ENCODE measurements at places on chromosomes 5 and 9. TPM values are rescaled to one million over a fixed set of nuclear protein-coding genes. Genes with fewer than 3 reads are reported as not detected.
A peak's percentile ranks its signal among the peaks of the same experiment; 100 is the strongest.

ANKRD34B gene
- not detected for total RNA-seq

KCNIP1 gene
- not detected for total RNA-seq

CDC26 gene
- 33.9 TPM for total RNA-seq

ALDOB gene
- total RNA-seq, result not detected

FAXDC2 gene
- total RNA-seq, result 11.3 TPM

CCNJL gene
- not detected for total RNA-seq

IRX2 gene
- total RNA-seq, result 0.33 TPM

PRR7 gene
- 2.1 TPM for total RNA-seq

GRCh38 chr9:129398961-129399633, 221.0 kb upstream of the IER5L start:
- no peak overlapping the region for H3K27ac ChIP-seq
- no peaks in the 10 kb centered on the region for H3K36me3 ChIP-seq
- H3K27me3 ChIP-seq, result peaks cover 10% of the 10 kb centered on the region
- H3K4me3 ChIP-seq, result no peak overlapping the region

DNA sequence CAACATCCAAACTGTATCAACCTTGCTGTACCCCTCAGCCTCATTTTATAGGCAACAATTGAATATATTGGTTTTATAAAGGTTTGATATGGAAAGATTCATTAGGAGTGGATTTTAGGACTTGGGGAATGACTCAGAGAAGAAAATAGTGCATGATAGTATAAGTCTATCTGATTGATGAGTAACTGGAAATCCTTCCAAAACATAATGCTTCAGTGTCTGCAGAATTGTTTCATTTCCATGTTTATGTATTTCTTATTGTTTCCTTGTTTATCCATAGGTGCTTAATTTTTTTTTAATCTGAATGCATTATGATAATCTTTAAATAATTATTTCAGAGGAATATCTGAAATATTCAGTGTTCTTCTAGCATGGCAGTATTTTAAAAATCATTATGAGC, 12.6 kb downstream of the JAK2 start:
- no peaks in the 10 kb centered on the region for H3K27me3 ChIP-seq
- no peak for DNase-seq
- H3K27ac ChIP-seq, result no peak overlapping the region
- H3K4me3 ChIP-seq, result no peak overlapping the region
- peaks cover under 1% of the 10 kb centered on the region for H3K36me3 ChIP-seq

- no peak overlapping the region for H3K4me3 ChIP-seq
- DNase-seq, result no peak
- no peaks in the 10 kb centered on the region for H3K27me3 ChIP-seq
- H3K36me3 ChIP-seq, result no peaks in the 10 kb centered on the region
- H3K4me1 ChIP-seq, result peaks cover 4% of the 10 kb centered on the region
- no peak overlapping the region for H3K27ac ChIP-seq
Measured at GRCh38 chr5:30104872-30105596, 1088.5 kb upstream of the CDH6 start.

GRCh38 chr9:117290856-117291622, 123.8 kb downstream of the ASTN2 start:
- no peaks in the 10 kb centered on the region for H3K4me1 ChIP-seq
- H3K36me3 ChIP-seq, result no peaks in the 10 kb centered on the region
- DNase-seq, result peak; percentile 21
- no peak overlapping the region for H3K4me3 ChIP-seq
- H3K27me3 ChIP-seq, result no peaks in the 10 kb centered on the region

DNA sequence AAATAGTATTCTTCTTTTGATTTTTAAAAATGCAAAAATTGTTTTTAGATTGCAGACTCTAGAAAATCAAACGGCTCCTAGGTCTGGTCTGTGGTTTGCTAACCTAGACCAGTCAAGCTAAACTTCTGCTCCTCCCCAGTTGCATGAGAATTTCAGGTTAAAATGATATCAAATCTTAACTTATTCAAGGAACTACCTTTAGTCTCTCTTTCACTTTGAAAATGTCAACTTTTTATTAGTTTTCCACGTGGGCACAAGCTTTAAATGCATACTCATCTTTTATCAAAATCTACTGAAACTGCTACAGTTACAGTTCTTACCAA, 8.8 kb downstream of the CAMK4 start:
- no peaks in the 10 kb centered on the region for H3K36me3 ChIP-seq
- peaks cover 1% of the 10 kb centered on the region for H3K4me1 ChIP-seq
- H3K27me3 ChIP-seq, result no peaks in the 10 kb centered on the region

DNA sequence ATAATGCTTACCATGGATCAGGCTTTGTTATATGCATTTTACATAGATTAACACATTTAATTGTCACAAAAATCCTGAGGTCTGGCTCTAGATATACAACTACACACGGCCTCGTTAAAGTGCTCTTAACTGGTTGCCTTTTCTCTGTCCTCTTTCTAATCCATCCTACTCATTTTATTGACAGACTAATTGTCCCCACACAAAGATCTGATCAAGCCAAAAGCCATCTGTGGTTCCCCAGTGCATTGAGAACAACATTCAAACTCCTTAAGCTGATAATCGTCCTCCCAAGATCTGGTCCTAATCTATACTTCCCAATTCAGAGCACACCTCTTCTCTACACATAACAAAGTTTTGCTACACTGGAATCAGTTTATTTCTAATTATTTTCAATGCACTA, 23.9 kb upstream of the PPP2R2B start:
- no peak for DNase-seq
- no peak overlapping the region for H3K4me3 ChIP-seq
- no peaks in the 10 kb centered on the region for H3K27me3 ChIP-seq
- H3K27ac ChIP-seq, result no peak overlapping the region

DNA sequence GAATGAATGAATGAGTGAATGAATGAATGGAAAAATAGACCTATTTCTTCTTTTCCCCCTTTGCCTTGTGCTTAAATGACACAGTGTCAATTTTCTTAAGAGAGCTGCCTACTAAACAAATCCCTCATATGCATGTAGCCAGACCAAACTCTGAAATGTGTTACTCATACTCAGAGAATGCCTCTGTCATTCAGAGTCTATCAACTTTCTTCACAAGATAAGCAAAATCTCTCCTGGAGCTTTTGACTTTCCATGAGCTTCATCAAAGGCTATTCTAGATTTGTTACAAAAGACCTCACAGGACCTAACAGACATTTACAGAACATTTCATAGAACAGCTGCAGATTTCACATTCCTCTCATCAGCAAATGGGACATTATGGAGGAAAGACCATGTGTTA, 275.7 kb upstream of the MSX2 start:
- no peak for DNase-seq
- H3K36me3 ChIP-seq, result no peaks in the 10 kb centered on the region
- H3K4me1 ChIP-seq, result no peaks in the 10 kb centered on the region
- H3K27me3 ChIP-seq, result no peaks in the 10 kb centered on the region
- H3K4me3 ChIP-seq, result no peak overlapping the region
- H3K27ac ChIP-seq, result no peak overlapping the region

GRCh38 chr5:30839956-30840355, 353.5 kb upstream of the CDH6 start:
- H3K36me3 ChIP-seq, result no peaks in the 10 kb centered on the region
- H3K27ac ChIP-seq, result no peak overlapping the region
- H3K4me1 ChIP-seq, result no peaks in the 10 kb centered on the region

- H3K4me1 ChIP-seq, result no peaks in the 10 kb centered on the region
- H3K4me3 ChIP-seq, result no peak overlapping the region
- no peaks in the 10 kb centered on the region for H3K36me3 ChIP-seq
Measured at GRCh38 chr9:79257228-79257781, 314.5 kb upstream of the TLE4 start.

- no peak for DNase-seq
- peaks cover 6% of the 10 kb centered on the region for H3K4me1 ChIP-seq
- H3K4me3 ChIP-seq, result no peak overlapping the region
- no peak overlapping the region for H3K27ac ChIP-seq
- H3K27me3 ChIP-seq, result no peaks in the 10 kb centered on the region
- H3K36me3 ChIP-seq, result no peaks in the 10 kb centered on the region
Measured at GRCh38 chr5:96961053-96961452, 25.2 kb downstream of the LNPEP start.

GRCh38 chr9:127950513-127951289, 13.0 kb upstream of the DPM2 start:
- H3K36me3 ChIP-seq, result peaks cover 3% of the 10 kb centered on the region
- H3K4me3 ChIP-seq, result no peak overlapping the region
- H3K27ac ChIP-seq, result no peak overlapping the region
- H3K27me3 ChIP-seq, result no peaks in the 10 kb centered on the region
- no peak for DNase-seq

GRCh38 chr5:7078901-7079300, 317.0 kb upstream of the ADCY2 start:
- no peaks in the 10 kb centered on the region for H3K36me3 ChIP-seq
- no peaks in the 10 kb centered on the region for H3K27me3 ChIP-seq
- H3K4me3 ChIP-seq, result no peak overlapping the region
- DNase-seq, result no peak
- H3K4me1 ChIP-seq, result no peaks in the 10 kb centered on the region
- H3K27ac ChIP-seq, result no peak overlapping the region

DNA sequence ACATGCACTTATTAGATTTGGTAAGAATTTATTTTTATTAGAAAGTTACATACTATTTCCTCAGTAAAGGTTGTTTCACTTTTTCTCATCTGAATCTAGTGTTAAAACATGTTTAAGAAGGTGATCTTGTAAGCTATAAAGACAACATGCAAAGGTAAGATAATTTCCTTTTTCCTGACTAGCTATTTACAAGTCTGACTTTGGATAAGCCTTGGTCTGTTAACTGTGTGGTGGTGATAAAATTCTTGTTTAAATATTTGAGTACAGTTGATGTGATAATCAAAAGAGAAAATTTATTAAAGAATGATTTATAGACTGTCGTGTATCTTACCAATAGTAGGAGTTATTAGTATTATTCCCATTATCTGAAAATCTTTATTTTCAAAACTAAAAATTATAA, 36.9 kb upstream of the GPR21 start:
- H3K4me3 ChIP-seq, result no peak overlapping the region
- no peak overlapping the region for H3K27ac ChIP-seq
- H3K27me3 ChIP-seq, result no peaks in the 10 kb centered on the region
- no peaks in the 10 kb centered on the region for H3K36me3 ChIP-seq
- DNase-seq, result no peak

DNA sequence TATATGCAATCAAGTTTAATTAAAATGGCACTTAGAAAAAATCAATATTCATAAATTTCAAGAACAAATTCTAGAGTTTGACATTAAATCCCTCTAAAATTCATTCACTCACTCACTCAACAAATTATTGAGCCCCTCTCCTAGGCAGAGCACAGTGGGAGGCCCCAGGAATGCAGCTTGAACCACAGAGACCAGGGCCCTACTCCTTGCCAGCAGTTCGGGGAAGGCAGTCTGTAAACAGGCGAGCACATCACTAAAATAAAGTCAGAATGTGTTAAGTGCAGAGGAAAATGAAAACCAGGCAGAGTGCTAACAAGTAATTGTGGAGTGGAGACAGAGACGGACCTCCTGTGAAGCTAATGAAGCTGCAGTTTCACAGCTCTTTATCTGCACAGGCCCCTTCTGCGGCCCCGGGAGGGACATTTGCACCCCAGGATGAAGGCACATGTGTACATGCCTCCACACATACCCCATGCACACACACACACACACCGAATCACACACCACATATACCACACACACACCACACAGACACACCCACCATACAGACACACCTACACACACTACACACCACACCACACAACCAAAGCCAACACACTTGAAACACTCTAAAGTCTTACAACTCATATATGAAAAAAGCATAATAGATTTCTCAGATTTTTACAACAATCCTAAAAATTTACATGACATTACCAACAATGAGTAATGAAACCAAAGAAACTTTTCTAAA, 40.5 kb downstream of the BHMT start:
- DNase-seq, result peak; percentile 33
- H3K36me3 ChIP-seq, result no peaks in the 10 kb centered on the region
- no peak overlapping the region for H3K27ac ChIP-seq
- no peaks in the 10 kb centered on the region for H3K4me1 ChIP-seq

DNA sequence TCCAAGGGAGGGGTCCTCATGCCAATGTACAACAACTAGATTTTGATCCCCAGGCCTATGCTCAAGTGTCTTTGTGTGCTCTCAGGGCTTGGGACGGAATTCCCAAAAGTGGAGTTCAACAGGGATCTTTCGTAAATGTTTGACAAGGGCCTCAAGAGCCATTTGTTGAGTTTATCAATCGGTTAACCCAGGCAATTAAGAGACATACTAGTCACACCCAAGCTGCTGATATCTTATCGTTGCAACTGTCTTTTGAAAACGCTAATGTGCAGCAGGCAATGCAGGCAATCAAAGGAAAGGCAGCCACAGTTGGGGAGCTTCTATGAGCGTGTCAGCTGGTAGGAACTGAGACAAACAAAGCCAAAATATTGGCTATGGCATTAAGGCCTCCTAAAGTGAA, 161.2 kb downstream of the CPLANE1 start:
- no peaks in the 10 kb centered on the region for H3K27me3 ChIP-seq
- H3K27ac ChIP-seq, result no peak overlapping the region
- DNase-seq, result no peak

DNA sequence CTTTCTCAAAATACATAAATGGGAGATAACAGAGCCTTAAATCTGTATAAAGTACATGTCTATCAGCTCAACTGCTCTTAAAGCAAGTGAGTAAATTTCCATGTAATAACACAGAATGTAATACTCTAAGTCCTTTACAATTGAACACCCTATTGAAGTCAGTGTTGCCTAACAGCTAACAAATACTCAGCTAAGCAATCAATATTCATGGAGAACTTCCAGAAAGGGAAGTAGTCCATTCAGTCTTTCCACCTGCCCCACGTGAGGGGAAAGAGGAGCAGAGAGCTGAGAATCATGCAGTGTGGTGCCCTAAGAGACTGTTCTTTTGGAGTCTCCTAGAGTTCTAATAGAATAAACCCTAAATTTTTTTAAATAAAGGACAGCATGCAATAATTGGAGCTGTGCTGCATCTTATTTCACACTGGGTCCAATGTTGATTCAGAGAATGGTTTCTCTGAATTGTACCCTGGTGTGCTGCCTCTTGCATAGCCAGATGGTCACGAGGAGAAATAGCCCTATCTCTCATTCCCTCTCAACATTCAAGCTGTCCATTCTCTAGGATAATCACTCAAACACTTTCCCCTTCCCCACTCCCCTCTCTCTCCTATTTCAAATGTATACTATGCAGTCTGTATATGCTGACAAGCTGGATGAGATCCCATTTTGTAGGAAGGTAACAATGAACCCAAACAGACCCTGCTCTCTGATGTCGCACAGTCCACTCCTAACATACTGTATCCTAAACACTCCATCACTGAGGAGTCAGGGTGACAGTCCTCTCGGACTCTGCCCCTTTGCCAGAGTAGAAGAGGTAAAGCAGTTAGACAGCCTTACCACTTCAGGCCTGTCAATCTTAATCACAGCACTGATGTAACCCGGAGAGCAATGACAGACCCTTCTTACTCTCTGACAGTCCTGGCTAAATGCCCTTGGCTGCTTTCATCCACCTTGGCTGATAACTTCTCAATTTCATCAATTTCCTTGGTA, 134.8 kb downstream of the EPB41L4A start:
- no peak overlapping the region for H3K27ac ChIP-seq
- no peaks in the 10 kb centered on the region for H3K27me3 ChIP-seq
- H3K4me3 ChIP-seq, result no peak overlapping the region
- no peaks in the 10 kb centered on the region for H3K4me1 ChIP-seq
- no peaks in the 10 kb centered on the region for H3K36me3 ChIP-seq
